ENCODE measurements at places on chromosomes 1 and 21. TPM values are rescaled to one million over a fixed set of nuclear protein-coding genes. Genes with fewer than 3 reads are reported as not detected.
A peak's percentile ranks its signal among the peaks of the same experiment; 100 is the strongest.

Gene GRIK1
- 5.4 TPM for total RNA-seq

- no peak for DNase-seq
Measured at GRCh38 chr1:81695741-81696140, 105.0 kb upstream of the ADGRL2 start.

DNA sequence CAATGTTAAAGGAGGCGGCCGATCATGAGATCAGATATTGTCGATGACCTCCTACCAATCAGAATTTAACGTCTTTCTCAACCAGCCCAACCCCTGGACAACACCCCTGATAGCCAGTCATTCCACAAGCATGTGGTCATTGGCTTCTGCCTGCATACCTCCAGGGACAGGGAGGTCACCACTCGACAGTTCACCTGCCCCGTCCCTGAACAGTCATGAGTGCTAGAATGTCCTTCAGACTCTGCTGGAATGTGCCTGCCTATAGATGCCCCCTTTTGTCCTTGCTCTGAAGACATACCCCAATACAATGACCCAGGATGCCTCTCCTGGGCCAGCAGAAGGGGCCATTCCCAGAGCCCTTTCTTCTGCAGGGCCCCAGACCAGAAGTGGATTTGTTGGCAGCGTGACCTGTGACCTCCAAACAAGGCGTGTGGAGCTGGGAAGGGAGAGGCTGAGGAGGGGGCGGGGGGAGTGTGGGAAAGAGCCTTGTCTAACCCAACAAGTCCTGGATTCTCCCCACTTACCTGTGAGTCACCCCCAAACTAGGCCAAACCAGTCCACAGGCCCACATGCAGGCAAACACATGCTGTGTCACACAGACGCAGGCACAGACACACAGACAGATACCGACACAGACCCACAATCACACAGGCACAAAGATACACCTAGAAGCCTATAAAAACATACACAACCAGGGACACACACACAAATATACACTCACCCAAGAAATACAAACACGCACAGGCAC is 2.2 kb downstream of the CRYBG2 start:
- DNase-seq = no peak

DNA sequence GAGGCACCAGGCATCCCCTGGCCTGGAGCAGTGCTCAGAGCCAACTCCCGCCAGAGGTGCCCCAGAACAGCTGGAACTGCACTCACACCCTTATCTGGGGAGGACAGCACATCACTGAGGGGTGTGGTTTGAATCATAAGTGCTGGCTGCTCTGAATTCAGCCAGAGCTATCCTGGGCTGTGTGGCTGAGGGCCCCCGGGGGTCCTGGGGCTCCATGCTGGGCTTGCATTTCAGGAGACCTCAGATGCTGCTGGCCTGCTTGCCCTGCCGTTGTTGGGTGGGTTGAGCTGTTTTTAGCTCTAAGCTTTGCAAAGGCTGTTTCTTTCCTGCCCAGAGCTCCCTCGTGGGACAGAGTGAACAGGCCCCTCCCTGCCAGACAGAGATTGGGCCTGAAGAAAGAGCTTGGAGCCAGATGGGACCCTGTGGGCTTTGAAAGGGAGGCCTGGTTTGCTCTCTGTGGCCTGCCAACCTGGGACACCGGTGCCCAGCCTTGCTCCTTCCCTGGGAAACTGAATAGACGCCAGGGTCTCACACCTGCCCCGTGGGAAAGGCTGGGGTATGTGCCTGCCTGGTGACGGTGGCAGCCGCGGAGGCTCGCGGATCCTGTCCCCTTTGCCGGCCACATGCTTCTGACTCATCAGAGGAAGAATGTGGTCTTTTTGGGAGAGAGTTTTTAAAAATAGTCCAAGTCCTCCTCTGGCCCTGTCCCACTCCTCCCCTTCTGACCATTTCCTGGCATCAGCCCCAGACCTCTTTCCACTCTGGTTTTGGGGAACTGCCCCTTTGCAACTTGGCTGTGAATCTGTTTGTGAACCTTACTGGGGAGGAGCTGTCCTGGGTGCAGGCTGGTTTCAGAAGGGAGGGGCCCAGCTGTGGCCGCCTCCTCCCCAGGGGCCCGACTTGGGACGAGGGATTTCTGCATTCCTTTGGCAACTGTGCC is 30.0 kb downstream of the ARHGEF10L start:
- peak; percentile 44 for DNase-seq

- DNase-seq = no peak
Measured at GRCh38 chr1:18360251-18360650, 120.5 kb upstream of the KLHDC7A start.

Data from mesothelial cell of epicardium (in vitro differentiated cells).